ENCODE measurements at places on chromosomes 7 and 10.

GRCh38 chr7:20200971-20201370 is 16.2 kb downstream of the MACC1 start:
- DNase-seq: no peak

DNA sequence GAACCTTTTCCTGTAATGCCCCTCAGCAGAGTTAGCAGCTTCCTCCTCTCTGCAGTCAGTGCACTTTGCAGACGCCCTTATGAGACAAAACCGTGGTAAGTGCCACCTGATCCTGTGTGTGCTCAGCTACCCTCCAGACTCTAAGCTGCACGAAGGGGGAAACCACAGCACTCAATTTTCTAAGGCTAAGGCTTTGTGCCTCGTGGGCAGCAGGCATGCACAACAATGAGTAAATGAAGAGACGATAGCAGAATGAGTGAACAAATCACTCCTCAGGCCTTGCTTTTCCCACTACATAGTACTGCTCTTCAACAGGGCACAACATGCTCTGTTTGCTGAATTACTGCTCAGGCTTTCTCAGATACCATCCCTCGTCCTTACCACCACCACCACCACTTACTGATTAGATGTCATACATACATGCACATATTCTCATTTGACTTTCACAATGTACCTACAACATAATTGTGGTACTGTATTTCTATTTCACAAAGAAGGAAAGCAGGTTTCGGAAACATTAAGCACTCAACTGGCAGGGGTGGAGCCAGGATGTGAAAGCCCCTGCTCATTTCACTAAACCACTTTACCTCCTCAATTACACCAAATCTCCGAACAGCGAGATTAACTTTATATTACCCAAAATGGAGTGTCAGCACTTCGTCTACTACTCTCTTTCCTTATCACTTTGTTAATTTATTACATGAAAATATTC is 85.4 kb downstream of the ICA1 start:
- no peak for DNase-seq

DNA sequence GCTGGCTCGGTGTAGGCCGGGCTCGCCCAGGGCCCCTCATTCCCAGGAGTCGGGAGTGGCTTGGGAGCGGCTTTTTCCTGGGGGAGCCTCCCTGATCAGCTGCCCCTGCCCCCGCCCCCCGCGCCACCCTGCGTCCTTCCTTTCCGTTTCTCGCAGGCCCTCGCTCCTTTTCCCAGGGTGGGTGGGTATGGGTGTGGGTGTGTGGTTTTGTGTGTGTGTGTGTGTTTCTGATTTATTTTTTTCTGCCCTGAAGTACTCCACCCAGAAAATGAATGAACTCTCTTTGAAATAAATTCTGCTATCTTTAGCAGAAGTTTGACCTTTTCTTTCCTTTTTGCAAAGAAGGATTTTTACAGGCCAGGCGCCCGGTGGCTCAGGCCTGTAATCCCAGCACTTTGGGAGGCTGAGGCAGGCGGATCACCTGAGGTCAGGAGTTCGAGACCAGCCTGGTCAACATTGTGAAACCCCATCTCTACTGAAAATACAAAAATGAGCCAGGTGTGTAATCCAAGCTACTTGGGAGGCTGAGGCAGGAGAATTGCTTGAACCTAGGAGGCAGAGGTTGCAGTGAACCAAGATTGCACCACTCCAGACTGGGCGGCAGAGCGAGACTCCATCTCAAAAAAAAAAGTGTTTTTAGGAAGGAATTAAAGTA is 30.0 kb upstream of the AP5Z1 start:
- no peak for DNase-seq

GRCh38 chr7:114088470-114088940 is 169.7 kb upstream of the PPP1R3A start:
- DNase-seq: no peak

DNA sequence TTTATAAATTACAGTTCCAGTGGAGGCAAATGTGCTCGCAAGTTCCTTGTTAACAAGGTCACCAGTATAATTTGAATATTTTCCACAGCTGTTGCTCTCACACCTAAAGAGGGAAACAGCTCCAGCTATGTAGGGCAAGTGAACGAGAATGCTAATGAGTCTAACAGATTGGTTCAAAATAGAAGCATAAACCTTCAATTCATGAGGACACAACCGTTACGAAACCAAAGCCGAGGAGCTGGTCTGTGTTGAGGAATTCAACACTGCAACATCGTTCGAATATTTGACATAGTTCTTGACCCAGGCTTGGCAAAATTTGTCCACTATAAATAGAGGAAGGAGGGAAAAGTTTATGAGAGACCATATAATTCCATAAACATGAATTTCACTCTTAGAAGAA is 161.3 kb downstream of the KLF6 start:
- DNase-seq: no peak

- DNase-seq: no peak
Observed at GRCh38 chr7:12583176-12583575, 12.7 kb downstream of the SCIN start.

DNA sequence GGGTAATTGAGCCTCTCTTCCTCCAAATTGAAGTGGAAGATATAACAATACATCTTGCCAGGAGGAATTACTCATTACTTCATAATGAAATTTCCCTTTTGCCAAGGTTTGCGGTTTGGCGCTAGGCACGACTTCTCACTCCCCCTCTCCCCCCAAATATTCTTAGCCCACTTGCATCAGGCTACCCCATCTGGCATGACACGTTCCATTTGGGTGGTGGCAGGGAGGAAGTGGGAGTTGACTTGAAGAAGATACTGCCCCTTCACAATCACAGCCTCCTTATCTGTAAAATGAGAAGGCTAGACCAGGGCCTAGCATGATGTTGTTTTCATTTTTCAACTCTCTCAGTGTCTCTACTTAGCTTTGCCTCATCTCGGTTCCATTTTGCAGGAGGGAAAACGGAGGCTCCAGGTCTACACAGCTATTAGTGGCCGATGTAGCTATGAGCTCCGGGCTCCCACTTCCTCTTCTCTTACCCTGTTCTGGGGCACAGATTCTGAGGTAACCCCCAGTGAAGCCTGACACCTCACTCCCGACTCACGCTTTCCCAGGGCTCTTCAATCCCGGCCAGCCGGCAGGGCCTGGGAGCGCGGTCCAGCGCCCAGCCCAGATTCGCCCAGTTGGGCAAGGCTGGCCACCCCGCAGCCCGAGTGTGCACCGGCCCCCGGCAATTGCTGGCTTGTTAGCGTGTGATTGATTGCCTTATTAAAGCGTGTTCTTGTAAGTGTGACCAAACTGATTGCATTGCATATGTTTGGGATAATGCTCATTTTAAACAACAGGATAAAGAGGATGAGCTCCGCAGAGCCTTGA is 6.5 kb downstream of the EVX1 start:
- DNase-seq: no peak

All from cerebellar nuclear complex (tissue), 1 donor.